ENCODE measurements at places on chromosomes 2 and 18.

- peaks cover 4% of the 10 kb centered on the region for H3K4me1 ChIP-seq
- H3K27ac ChIP-seq = no peak overlapping the region
- H3K4me3 ChIP-seq = no peak overlapping the region
- no peaks in the 10 kb centered on the region for H3K27me3 ChIP-seq
- DNase-seq = no peak
Observed at GRCh38 chr2:239751679-239752355, 273.3 kb downstream of the NDUFA10 start.

GRCh38 chr2:219125225-219125885 is 35.3 kb downstream of the NHEJ1 start:
- peaks cover 11% of the 10 kb centered on the region for H3K4me1 ChIP-seq
- no peak overlapping the region for H3K4me3 ChIP-seq
- no peaks in the 10 kb centered on the region for H3K36me3 ChIP-seq
- H3K27ac ChIP-seq = no peak overlapping the region

- no peak overlapping the region for H3K4me3 ChIP-seq
- no peaks in the 10 kb centered on the region for H3K4me1 ChIP-seq
- no peak for DNase-seq
- H3K36me3 ChIP-seq = no peaks in the 10 kb centered on the region
- no peak overlapping the region for H3K27ac ChIP-seq
Observed at GRCh38 chr2:234989183-234989701, 37.4 kb downstream of the SH3BP4 start.

DNA sequence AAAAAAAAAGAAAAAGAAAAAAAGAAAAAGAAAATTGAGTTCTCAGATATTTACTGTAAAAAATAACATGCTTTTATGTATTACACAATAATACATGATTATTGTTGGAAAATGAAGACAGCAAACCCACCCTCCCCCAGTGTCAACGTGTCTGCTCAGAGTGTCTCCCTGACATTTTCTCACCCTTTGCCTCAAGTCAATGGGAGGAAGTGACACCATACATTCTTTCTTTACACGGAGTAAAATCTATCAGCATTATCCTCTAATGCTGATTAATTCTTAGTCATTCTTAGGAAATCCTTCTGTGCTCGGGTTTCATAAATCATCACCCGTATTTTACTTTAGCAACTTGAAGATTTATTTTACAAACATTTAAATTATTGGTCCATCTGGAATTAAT is 32.0 kb downstream of the CTAGE1 start:
- H3K4me1 ChIP-seq = no peaks in the 10 kb centered on the region
- no peak for DNase-seq
- no peak overlapping the region for H3K4me3 ChIP-seq
- no peaks in the 10 kb centered on the region for H3K27me3 ChIP-seq
- no peaks in the 10 kb centered on the region for H3K36me3 ChIP-seq

GRCh38 chr18:24039671-24040070 is 25.1 kb downstream of the TTC39C start:
- no peaks in the 10 kb centered on the region for H3K27me3 ChIP-seq
- DNase-seq = no peak
- H3K36me3 ChIP-seq = peaks cover 37% of the 10 kb centered on the region
- H3K27ac ChIP-seq = no peak overlapping the region
- H3K4me3 ChIP-seq = no peak overlapping the region
- H3K4me1 ChIP-seq = peaks cover 39% of the 10 kb centered on the region

- H3K4me1 ChIP-seq = peaks cover 6% of the 10 kb centered on the region
- H3K36me3 ChIP-seq = no peaks in the 10 kb centered on the region
- no peak for DNase-seq
Observed at GRCh38 chr2:216615298-216616082, 17.7 kb upstream of the IGFBP2 start.

DNA sequence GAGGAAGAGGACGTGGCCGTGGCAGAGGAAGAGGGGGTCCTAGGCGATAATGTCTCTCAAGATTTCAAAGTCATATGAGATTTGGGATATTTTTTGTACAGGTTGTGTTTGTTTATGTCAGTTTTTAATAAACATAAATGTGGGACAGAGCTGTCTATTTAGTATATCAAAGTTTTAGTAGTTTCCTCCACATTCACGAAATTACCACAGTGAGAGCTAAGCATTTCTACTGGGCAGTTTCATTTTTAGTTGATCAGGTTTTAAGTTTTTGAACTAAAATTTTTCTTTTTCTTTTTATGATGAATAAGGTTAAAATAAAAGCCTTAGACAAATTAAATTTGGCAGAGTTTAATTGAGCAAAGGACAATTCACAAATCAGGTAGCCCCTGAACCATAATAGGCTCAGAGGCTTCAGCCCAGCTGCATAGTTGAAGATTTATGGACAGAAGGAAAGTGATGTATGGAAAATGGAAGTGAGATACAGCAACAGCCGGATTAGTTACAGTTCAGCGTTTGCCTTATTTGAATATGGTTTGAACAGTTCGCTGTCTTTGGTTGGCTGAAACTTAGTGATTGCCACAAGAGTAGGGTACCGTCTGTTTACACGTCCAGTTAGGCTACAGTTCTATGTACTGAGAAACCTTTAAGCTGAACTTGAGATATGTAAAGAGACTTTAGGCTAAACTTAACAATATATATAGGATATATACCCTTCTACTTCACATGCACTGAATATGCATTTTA is 17.1 kb downstream of the SNRPD1 start:
- H3K36me3 ChIP-seq = peaks cover 49% of the 10 kb centered on the region
- H3K27ac ChIP-seq = peak overlapping the region; percentile 71
- peak overlapping the region; percentile 0 for H3K4me3 ChIP-seq
- peaks cover 21% of the 10 kb centered on the region for H3K4me1 ChIP-seq
- H3K27me3 ChIP-seq = no peaks in the 10 kb centered on the region

DNA sequence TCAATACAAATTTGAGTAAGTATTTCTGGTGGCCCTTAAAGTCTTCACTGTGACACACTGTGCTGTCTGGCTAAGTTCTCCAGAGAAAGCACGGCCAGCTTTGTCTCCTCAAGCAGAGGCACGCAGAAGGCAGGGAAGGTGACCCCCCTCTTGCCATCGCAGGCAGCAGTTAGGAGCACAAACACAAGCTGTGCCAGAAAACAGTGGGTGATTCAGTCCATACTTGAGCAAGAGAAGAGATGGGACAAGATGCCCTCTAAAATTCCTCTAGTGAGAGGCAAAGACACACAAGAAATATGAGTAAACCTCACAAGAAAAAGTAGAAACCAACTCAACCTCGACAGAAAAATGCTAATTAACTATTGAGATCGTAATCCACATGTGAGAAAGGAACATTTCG is 9.8 kb downstream of the MCEE start:
- no peak overlapping the region for H3K4me3 ChIP-seq
- no peaks in the 10 kb centered on the region for H3K4me1 ChIP-seq
- no peak overlapping the region for H3K27ac ChIP-seq
- peaks cover 31% of the 10 kb centered on the region for H3K36me3 ChIP-seq
- no peak for DNase-seq

DNA sequence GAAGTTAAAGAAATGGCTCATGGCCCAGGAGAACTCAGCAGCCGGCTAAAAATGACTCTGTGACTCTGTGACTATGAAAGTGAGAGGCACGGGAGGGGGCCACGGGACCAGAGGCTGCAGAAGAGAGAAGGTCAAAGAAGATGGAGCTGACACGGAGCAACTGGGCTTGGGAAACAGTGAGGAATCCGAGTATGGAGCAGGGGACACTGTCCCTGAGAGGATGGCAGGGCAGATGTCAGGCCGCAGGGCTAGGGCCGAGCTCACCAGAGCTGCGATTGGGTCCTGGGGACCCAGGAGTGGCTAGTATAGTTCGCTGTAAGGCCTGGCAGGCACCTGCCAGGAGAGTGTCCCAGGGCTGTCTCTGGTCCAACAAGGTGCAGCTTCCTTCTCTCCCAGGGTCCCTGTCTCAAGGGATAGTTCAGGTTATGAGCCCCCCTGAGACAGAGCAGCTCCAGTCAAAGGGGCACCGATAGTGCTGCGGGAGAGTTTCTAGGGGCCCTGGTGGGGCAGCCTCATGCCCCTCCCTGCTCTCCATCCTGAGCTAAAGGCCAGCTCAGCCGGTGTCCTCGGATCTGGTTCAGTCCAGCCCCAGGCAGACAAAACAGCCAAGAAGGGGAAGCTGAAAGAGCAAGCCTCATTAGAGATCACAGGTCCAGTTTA is 42.7 kb downstream of the CIB4 start:
- H3K4me1 ChIP-seq = peaks cover 5% of the 10 kb centered on the region
- no peak for DNase-seq
- no peak overlapping the region for H3K4me3 ChIP-seq
- H3K27me3 ChIP-seq = peaks cover 47% of the 10 kb centered on the region

DNA sequence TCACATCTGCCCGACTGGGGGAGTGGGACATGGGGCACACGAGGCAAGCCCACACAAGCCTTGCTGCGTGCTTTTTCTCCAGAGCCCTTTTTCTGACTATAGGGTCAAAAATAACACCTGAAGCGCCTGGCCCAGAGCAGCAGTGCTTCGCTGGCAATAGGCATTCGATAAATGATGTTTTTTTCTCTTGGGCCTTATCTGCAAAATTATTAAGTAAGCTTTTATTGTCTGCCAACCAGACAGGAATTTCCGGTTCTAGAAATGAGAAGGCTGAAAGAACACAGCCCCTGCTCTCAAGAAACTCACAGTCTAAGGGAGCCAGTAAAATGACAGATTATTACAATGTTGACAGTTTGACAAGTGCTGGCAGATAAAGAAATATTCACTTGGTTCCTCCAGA is 2.7 kb upstream of the TMBIM1 start:
- H3K27me3 ChIP-seq = no peaks in the 10 kb centered on the region
- peaks cover 45% of the 10 kb centered on the region for H3K4me1 ChIP-seq
- no peak overlapping the region for H3K4me3 ChIP-seq

DNA sequence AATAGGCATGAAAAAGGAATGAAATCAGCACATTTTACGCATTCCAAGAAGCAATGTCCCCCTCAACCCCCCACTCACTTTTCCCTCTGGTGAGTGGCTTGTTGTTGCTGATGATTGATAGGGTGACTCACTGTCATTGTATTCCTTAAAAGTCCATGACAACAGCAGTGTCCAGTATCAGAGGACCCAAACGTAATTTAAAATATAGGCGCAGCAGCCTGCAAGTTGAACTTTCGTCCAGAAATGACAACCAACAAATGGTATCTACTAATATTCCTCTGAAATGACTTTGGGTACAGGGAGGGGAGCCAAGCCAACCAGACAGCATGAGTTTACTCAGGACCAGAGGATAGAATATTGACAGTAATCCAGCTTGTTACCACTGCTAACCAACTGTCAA is 182.9 kb upstream of the SIX3 start:
- H3K27ac ChIP-seq = no peak overlapping the region
- no peaks in the 10 kb centered on the region for H3K36me3 ChIP-seq
- no peak overlapping the region for H3K4me3 ChIP-seq
- H3K27me3 ChIP-seq = no peaks in the 10 kb centered on the region
- no peak for DNase-seq

GRCh38 chr2:10834068-10834655 is 21.6 kb upstream of the PDIA6 start:
- no peaks in the 10 kb centered on the region for H3K36me3 ChIP-seq
- H3K27me3 ChIP-seq = peaks cover 18% of the 10 kb centered on the region
- H3K4me3 ChIP-seq = no peak overlapping the region
- no peak overlapping the region for H3K27ac ChIP-seq

DNA sequence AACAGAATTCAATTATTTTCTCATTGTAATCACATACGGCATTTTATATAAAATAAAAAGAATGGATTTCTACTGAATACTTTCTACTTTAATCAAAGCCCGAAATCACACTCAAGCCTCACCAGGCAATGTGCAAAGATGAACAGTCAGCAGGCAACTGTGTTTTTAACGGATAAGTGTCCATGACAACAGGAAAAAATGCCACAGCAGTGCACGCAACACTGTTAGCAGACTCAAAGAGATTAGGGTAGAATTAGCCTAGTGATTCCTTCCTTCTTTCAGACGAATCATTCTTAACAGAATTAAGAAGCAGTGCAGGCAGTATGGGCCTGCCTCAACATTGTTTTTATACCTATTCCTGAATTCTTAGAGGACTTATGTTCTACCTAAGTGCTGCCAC is 135.6 kb downstream of the CDH2 start:
- no peak overlapping the region for H3K27ac ChIP-seq
- no peaks in the 10 kb centered on the region for H3K36me3 ChIP-seq
- H3K4me1 ChIP-seq = no peaks in the 10 kb centered on the region
- no peaks in the 10 kb centered on the region for H3K27me3 ChIP-seq
- H3K4me3 ChIP-seq = no peak overlapping the region

GRCh38 chr2:101107241-101107640 is 43.9 kb downstream of the TBC1D8 start:
- no peak overlapping the region for H3K4me3 ChIP-seq
- H3K36me3 ChIP-seq = no peaks in the 10 kb centered on the region
- no peak for DNase-seq
- no peak overlapping the region for H3K27ac ChIP-seq
- H3K4me1 ChIP-seq = no peaks in the 10 kb centered on the region

- no peaks in the 10 kb centered on the region for H3K36me3 ChIP-seq
- DNase-seq = no peak
- no peaks in the 10 kb centered on the region for H3K27me3 ChIP-seq
- H3K4me3 ChIP-seq = no peak overlapping the region
- H3K4me1 ChIP-seq = no peaks in the 10 kb centered on the region
- H3K27ac ChIP-seq = no peak overlapping the region
Observed at GRCh38 chr18:73168236-73168635, 300.4 kb upstream of the NETO1 start.

DNA sequence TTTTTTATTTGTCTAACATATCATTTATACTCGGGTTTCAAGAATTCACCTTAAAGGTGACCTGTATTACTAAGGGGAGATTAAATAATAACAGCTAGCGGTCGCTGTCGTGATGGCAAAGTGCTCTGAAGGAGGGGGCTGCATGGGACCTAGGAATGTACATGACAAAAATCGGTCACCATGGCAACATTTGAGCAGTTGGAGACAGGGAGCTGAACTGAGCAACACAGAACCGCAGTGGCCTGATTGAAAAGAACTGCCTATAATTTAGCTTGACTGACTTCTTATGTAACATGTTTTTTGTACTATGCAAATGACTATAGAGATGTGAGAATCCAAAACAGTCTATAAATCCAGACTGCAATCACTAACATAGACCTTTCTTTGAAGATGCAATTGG is 34.3 kb upstream of the EPHA4 start:
- H3K36me3 ChIP-seq = no peaks in the 10 kb centered on the region
- H3K27ac ChIP-seq = no peak overlapping the region
- H3K4me1 ChIP-seq = peaks cover 3% of the 10 kb centered on the region
- DNase-seq = no peak
- peaks cover 9% of the 10 kb centered on the region for H3K27me3 ChIP-seq
- no peak overlapping the region for H3K4me3 ChIP-seq

DNA sequence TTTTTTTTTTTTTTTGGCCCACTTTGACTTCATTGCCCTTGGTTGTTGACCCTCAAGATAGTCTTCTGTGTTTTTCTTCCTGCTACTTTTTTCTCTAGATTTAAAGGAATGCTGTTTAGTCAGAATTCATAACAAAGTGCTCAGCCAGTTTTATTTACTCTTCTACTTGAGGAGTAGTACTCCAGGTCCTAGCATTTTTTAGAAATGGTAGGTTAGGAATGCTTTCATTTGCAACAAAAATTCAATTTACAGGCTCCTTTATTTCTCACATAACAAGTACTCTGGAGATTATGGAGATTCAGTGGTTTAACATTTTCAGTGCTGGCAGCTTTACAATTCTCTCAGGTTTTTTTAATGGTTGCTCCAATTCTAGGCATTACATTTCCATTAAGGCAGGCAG is 58.2 kb downstream of the KIAA1328 start:
- no peaks in the 10 kb centered on the region for H3K36me3 ChIP-seq
- H3K4me1 ChIP-seq = peaks cover 5% of the 10 kb centered on the region
- no peaks in the 10 kb centered on the region for H3K27me3 ChIP-seq
- DNase-seq = no peak
- no peak overlapping the region for H3K4me3 ChIP-seq
